AG09309 (cell line): ENCODE measurements at places on chromosomes 6 and 20.

DNA sequence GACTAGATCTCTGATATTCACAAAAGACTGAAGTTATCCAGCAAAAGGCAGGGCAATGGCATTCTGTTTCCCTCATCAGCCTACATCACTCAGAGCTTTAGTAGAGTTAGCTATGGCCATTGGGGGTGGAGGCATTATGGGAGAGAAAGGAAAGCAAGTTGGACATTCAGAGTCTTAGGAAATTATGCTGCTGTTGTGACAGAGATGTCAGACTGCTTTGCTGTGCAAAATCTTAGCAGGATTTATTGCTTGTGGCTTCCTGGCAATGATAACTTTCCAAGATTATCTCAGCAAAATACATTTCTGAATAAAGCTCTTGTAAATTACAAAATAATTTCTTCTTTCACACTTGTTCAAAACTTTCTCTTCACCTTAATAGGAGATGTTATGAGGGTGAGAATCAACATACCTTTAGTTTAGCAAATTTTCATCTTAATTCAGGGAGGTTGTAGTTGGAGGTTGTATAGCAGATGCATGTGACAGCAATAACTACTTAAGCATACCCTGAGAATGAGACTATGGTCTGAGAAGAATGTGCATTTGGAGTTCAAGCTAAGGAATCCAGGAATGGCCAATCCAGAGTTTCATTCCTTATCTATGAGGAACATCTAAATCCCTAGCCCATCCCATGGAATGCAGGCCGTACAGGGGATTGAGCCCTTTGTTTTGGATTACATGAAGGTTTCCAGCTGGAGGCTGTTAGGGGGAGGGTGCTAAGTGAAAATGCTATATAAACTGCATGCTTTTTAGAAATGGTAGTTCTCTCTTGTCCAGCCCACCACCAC lies 179.8 kb downstream of the HAO1 start:
- DNase-seq = no peak

GRCh38 chr6:131363947-131364834 lies 208.8 kb upstream of the ARG1 start:
- DNase-seq = no peak

- DNase-seq = no peak
Observed at GRCh38 chr6:17653198-17653882, 53.2 kb downstream of the FAM8A1 start.

GRCh38 chr6:45816674-45817297 lies 198.9 kb downstream of the CLIC5 start:
- DNase-seq = peak; percentile 61

- DNase-seq = no peak
Observed at GRCh38 chr6:129766959-129767728, 57.2 kb upstream of the ARHGAP18 start.

DNA sequence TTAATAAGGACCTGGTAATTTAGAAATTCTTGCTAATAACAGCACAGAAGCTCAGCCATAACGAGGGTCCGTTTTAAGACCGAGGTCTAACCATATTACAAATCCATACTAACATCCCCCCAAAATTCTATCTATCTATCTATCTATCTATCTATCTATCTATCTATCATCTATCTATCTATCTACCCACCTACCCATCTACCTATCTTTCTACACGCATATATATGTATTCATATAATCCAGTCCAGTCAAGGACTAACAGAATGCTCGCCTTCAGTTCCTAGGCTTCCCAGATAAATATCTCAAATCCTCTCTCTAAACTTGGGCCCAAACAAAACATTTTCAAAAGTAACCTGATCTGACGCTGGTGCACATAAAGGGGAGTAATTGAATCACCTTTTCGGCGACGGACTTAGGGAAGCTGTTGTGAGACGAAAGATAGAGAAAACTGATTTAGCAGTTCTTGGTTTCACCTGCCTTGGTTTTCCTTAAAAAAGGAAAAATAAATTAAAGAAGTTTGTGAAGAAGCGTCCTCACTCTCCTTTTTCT lies 14.5 kb downstream of the HMGN4 start:
- DNase-seq = no peak

- no peak for DNase-seq
Observed at GRCh38 chr6:63303476-63303875, 16.3 kb downstream of the LGSN start.

DNA sequence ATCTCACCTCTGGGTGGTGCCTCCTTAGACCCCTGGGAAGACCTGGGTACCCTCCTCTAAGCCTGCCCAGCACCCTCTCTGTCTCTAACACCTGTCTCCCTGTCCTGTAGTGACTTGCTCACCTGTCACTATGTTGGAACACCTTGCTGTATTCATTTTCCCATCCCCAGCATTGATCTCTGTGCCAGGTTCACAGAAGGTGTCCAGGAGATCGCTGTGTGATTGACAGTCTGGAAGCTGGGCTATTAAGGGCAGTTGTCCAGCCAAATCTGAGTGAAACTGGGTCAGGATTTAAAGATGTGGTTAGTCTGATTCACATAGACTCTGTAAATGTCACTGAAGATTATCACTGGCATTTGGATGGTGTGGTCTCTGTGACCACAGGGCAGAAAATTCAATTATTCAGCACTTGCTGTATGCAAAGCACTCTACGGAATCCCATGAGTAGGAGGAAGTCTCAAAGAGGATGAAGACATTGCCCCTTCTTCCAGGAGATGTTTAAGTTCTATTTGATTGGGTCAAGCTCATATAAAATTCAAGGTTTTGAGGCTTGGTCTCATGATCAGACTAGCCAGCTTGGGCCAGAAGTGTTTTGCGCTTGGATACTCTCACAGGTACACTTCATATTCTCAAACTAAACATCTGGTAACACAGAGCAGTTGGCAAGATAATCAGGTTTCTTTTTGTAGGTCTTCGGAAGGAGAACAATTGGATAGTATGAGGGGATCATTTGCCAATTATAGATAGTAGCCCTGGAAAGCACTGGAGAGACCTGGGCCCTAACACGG lies 57.8 kb upstream of the TAGAP start:
- DNase-seq = no peak
